ENCODE measurements at places on chromosomes 7 and 10.

- no peak for DNase-seq
These were observed 451.6 kb downstream of the TYW1 start for GRCh38 chr7:67448271-67448670.

DNA sequence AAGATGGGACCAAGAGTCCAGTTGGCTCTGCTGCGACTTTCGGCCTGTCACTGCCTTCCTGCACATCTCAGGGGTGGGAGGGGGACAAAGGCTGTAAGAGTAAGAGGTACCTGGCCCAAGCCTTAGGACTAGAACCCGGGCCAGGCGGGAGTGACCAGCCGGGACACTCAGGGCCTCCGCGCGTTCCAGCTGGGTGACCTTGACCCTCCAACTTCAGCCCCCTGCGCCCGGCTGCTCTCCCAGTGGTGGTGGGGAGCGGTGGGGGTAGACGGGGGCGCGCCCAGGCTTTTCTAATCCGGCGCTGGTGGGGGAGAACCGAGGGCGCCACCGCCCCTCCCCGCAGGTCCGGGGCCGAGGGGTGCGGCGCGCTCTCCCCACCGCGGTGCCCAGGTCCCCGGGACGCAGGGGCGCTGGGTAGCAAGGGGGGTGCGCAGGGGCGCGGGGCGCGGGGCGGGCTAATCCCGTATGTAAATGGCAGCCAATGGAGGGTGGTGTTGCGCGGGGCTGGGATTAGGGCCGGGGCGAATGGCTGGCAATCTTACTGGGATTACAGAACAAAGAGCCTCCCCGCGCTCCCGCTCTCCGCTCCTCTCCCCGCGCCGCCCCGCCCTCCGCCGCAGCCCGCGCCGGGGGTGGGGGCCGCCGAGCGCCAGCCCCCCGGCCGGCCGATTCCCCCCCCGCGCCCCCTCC lies at the start of gene GTF2IRD1:
Gene GTF2IRD1, plus strand, starts transcription at position 585 of the 690 bp plus-strand sequence. CDS start 54,175 bp downstream, outside the sequence.
- DNase-seq: peak; percentile 20

DNA sequence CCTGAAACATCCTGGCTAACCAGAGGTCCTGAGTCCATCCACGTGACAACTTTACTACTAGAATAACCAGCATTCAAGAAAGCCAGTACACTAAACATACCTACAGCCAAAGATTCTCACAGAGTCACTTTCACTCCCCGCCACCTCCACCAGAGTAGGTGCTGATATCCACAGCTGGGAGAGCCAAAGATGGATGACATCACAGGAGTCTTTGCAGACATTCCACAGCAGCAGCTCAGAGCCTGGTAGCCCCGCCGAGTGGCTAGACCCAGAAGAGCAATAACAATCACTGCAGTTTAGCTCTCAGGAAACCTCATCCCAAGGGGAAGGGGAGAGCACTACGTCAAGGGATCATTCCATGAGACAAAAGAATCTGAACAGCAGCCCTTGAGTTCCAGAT lies 13.5 kb upstream of the ADAM22 start:
- DNase-seq: no peak

GRCh38 chr7:132248841-132249240 lies 327.4 kb downstream of the PLXNA4 start:
- no peak for DNase-seq

GRCh38 chr7:27184337-27185012 lies 557 bp downstream of the HOXA11 start:
- DNase-seq: no peak

- DNase-seq: no peak
These were observed 90.4 kb downstream of the PTPRE start for GRCh38 chr10:127997271-127997670.

- DNase-seq: no peak
These were observed 13.8 kb downstream of the PSAP start for GRCh38 chr10:71837098-71837827.

- DNase-seq: no peak
These were observed 287.0 kb upstream of the IGFBP3 start for GRCh38 chr7:46207931-46208634.

- DNase-seq: no peak
These were observed 24.7 kb downstream of the ASAH2 start for GRCh38 chr10:50226610-50227009.

DNA sequence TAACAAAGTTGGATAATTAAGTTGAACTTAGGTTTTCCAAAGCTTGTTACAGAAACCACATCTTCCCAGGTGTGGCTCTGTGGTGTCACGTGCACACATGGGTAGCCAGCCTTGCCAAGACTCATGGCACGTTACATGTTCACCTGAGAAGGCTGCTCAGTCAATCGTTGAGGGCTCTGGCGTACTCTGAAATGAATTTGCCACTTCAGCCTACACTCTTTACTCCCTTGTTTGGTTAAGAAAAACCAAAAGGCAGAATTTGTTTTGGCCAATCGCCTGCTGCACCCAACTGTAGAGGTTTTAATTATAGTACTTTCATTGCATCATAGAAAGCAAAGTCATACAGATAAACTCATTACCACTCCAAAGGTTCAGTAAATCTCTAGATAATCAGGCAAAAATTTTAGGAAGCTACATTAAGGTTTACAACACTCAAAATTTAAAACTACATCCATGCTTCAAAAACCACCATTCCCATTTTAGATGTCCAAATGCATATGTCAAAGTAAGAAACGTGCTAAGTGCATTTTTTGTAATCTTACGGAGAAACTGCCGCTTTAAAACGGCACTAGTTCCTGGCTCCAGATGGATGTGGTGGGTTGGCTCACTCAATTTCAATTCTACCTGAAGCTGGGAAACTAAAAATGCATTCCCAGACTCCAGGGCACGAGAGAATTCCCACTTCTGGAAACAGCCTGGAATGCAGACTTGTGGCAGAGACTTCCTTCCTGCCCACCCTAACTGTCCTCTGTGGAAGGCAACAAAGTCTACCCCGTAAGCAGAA lies 88.4 kb downstream of the DIP2C start:
- no peak for DNase-seq

GRCh38 chr7:124761164-124761715 lies 4.4 kb downstream of the GPR37 start:
- no peak for DNase-seq

GRCh38 chr7:63899691-63900393 lies 98.8 kb upstream of the ZNF722 start:
- DNase-seq: peak; percentile 35

- DNase-seq: no peak
These were observed 7.0 kb downstream of the REEP3 start for GRCh38 chr10:63528084-63528744.

GRCh38 chr7:157409149-157409752 lies 72.4 kb downstream of the DNAJB6 start:
- DNase-seq: no peak

DNA sequence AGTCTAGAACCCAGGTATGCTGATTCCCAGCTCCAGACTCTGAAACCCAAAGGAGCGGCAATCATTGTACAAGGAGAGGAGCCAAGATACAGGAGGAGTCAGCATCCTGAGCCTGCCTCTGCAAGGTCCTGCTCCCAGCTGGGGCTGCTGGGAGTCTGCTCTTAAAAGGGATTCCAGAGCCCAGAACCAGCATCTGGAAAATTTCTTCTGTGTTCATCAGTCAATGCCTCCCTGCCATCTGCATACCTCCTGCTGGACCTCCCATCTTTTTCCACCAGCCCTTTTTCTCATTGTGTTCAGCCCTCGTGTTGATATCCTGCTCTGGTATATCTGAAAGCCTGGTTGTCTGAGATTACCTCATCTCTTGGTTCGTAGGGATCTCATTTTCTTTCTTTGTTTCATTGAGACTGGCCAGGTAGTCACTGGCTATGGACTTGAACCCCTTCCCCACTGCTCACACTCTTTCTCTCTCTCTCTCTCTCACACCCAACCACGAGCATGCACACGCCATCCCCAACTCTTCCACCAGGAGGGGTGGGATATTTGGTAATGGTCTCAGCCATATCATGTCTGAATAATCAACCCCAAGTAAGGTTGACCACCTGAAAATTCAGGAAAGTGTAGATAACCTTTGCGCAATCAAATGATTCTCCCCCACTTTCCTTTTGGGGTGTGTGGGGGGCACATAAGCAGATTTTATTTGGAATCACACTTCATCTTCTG lies 608.8 kb downstream of the LRMDA start:
- DNase-seq: no peak

- DNase-seq: no peak
These were observed 121.4 kb downstream of the POU6F2 start for GRCh38 chr7:39099146-39099545.

- DNase-seq: no peak
These were observed 1.1 kb downstream of the AIFM2 start for GRCh38 chr10:70131560-70131937.

DNA sequence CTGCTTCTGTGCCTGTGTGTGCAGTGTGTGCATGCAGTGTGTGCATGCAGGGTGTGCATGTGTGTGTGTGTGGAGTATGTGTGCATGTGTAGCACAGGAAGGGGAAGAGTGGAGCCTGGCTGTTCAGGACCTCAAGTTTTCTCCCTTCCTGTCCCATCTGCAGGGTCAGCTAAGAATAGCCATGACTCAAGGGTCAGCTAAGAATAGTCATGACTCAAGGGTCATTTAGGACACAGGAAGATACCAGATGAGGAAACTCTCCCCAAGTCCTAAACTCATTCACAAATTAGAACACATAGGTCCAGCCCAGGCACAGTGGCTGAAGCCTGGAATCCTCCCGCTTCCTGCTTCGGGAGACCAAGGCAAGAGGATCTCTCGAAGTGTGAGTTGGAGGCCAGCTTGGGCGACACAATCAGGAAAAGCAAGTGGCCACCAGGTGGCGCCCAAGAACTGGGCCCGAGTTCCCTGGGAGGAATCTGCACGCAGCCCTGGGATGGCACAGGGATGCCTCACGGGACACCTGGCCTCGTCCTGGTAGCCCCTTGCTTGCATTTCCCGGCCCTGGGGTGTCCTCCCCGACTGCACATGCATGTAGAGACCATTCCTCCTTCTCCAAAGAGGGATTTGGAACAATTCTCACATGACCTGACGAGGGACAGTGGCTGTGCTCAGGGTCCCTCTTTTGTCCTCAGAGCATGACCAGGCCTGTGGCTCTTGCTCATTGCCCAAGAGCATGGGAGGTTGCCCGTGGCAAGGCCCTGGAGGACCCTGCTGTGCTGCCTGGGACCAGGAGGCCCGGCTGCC lies 21.4 kb upstream of the VOPP1 start:
- peak; percentile 40 for DNase-seq

All from CD8-positive, alpha-beta memory T cell (primary cell).